ENCODE measurements at places on chromosomes 3 and 15. TPM values are rescaled to one million over a fixed set of nuclear protein-coding genes. Genes with fewer than 3 reads are reported as not detected.

GRK7 gene
- total RNA-seq: not detected

GRCh38 chr3:14921811-14922705, 25.3 kb upstream of the NR2C2 start:
- no peak for DNase-seq

DNA sequence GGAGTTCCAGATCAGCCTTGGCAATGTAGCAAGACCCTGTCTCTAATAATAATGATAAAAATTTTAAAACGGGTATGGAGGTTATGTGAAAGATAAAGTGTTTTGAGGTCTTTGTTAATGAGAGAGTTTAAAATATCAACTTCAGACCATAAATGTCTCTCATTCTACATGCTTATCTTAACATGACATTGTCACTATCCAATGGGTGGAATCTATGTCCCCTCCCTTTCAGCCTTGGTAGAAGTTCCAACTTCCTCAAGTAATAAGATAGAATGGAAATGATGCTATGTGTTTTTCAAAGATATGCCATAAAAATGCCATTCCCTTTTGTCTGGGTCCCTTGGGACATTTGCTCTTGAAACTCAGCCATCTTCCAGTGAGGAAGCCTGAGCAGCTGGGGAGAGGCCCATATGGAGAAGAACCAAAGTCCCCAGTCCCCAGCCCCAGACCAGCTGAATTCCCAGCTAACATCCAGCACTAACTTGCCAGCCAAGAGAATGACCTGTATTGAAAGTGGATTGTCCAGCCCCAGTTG, 17.0 kb downstream of the RPSA start:
- no peak for DNase-seq

SPATA12 gene
- total RNA-seq: not detected

Data from activated CD4-positive, alpha-beta T cell treated with anti-CD3 and anti-CD28 coated beads, Interleukin-2, amount 10 ng/mL, durations not matched to agents 7 days and 5 days (primary cell).